ENCODE measurements at places on chromosomes 3 and 15.
A peak's percentile ranks its signal among the peaks of the same experiment; 100 is the strongest.

DNA sequence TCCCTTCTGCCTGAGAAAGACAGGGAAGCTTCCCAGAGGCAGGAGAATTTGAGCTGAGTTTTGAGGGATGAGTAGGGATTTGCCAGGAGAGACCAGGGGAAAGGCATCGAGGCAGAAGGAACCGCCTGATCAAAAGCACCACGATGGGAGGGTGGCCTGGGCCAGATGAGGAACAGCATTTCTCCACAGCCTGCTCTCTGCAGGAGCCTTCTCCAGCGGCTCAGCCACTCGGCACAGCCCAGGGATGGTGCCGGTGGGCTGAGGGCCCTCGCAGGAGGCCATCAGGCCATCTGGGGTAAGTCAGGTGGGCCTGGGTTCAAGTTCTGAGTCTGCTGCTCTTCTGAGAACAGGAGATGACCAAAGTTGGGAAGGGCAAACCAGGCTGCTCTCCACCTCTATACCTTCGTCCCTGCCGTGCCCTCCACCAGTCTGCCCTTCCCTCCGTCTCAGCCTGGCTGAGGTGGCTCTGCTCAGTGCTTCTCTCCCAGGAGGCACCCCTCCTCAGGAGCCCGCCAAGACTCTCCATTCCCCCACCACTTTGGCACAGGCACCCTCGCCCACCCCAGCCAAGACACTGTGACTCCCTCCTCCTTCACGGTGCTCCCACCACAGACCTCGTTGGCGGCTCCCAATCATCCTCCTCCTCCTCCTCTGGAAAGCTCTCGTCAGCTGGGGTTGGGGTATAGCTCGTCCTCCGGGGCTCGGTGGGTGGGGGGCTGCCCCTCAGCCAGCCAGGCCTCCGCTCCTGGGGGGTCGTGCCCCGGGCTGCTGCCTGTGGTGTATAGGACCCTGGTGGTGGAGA, 34.9 kb downstream of the GRIP2 start:
- DNase-seq = no peak

DNA sequence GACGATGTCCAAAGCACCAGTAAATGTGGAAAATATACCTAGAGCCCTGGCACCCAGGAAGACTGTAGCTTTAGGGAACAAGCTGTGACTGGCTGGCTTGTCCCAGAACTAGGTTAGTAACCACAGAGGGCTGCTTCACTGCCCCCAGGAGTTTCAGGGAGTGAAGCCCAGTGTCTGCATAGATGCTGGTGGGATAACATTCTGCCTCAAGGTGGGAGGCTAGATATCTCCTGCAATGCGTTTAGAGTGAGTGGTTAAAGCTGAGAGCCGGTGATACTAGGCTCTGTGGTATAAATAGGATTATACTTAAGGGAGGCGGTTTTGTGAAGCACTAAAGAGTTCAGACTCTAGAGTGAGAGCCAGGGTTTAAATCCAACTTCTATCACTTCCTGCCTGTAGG, 11.7 kb upstream of the CP start:
- no peak for DNase-seq

DNA sequence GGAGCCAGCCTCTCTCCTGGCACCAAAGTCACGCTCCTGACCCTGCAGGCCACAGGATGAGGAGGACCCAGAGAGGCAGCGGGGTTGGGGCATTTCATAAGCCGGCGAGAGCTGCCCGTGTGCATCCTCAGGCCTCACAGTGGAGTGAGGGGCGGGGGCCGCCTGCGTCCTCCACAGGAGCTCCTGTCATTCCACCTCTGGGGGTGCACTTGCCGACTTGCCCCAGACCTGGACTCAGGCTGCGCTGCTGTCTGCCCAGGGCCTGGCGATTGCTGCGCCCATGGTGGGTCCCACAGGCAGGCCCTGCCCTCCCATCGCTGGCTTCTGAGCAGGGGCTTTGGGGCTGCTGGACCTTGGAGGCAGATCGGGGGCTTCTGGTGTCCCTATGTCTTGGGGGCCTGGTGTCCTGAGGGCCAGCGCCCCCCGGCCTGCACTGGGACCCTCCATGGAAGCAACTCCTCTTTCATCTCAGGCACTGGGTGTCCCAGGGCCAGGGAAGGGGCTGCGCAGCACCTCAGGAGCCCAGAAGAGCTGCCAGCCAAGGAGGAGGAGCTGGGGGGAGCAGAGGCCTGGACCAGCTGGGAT, 184.0 kb downstream of the GOLGA6L6 start:
- peak; percentile 8 for DNase-seq

- DNase-seq = no peak
These were observed 80.3 kb upstream of the PRTG start for GRCh38 chr15:55823191-55823670.

DNA sequence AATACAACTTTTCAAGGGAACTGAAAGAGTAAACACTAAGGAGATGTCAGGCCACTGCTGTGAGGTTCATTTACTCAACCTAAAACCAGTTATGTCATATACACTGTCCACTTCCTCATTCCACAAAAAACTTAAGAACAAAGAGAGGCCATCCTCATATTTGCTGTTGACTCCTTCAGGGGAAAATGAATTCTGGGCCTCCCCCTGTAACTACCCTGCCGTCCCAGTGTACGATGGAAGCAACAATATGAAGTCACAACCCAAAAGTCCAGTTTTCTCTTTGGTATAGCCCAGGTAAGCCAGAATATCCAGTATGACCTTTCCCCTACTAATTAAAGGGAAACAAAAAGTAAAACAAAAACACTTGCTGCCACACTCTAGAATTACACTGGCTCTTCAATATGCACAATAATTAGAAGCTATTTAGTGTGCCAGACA, 16.2 kb downstream of the CEP152 start:
- no peak for DNase-seq

DNA sequence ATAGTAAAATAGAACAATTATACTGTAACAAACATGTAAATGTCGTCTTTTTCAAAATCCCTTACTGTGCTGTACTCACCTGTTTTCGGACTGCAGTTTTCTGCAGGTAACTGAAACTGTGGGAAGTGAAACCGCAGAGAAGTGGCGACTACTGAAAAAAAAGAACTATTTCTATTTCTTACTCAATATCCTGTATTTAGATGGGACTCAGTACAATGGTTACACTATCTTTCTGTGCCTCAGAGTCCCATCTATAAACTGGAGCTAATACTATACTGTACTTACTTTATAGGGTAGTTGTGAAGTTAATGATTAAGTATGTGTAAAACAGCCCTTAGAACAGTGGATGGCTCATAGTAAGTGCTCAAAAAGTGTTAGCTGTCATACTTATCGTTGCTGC, 14.3 kb upstream of the P2RY12 start:
- DNase-seq = no peak

All from DND-41 (cell line).